ENCODE measurements at places on chromosomes 5 and 9. TPM values are rescaled to one million over a fixed set of nuclear protein-coding genes. Genes with fewer than 3 reads are reported as not detected.
A peak's percentile ranks its signal among the peaks of the same experiment; 100 is the strongest.

- peak; percentile 27 for DNase-seq
These were observed 3.5 kb downstream of the CACNA1B start for GRCh38 chr9:137880976-137881530.

- DNase-seq, result no peak
These were observed 133.6 kb upstream of the RETREG1 start for GRCh38 chr5:16750445-16750844.

GRCh38 chr9:87503927-87504326 lies 6.3 kb downstream of the DAPK1 start:
- DNase-seq, result no peak

MSMP gene
- not detected for total RNA-seq
